Stromal cell of bone marrow (primary cell): ENCODE measurements at places on chromosomes 1 and 21.

DNA sequence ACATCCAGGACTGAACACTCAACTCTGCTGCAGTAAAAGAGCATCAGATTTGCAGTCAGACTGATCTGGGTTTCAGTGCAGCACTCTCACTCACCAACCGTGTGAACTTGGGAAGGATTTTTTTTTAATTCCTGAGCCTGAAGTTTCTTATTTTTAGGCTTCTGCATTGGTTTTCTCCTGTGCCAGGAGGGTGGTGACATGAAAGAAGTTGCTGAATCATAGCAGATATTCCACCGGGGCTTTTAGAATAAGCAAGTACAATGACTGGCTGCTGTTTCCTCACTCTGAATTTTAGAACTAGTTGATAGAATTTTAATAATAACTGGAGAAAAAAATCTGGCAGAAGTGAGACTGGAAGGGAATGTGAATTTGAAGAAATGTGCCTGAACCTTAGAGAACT is 11.6 kb downstream of the ADAM30 start:
- peak; percentile 75 for DNase-seq

DNA sequence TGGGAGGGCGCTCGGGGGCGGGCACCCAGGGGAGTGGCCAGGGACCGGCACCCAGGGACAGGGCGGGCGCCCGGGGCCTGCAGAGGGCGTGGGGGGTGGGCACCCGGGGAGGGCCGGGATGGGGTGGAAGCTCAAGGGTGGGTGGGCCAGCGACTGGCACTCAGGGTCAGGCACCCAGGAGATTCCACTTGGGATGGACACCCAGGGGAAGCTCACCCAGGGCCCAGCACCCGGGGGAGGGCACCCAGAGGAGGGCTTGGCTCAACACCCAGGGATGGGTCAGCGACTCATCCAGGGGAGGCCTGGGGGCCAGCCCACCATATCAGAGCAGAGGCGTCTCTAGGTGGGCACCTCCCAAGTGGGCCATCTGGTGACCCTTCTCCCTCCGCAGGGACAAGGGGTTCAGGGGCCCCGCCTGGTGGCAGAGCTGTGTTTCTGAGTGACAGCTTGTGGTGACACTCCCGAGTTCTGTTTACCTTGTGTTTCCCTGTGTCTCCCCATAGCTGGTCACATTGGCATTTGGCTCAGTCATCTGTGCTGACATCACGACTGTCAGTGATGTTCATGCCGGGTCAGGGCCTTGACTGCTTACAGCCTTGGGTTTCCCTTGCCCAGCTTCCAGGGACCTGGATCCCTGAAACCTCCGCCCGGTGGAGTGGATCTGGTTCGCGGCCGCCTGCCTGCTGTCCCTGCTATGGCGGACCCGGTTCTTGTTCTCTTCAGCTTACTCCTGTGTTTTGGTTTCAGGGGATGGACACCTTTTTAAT is 749 bp downstream of the IBA57 start:
- DNase-seq, result peak; percentile 70

DNA sequence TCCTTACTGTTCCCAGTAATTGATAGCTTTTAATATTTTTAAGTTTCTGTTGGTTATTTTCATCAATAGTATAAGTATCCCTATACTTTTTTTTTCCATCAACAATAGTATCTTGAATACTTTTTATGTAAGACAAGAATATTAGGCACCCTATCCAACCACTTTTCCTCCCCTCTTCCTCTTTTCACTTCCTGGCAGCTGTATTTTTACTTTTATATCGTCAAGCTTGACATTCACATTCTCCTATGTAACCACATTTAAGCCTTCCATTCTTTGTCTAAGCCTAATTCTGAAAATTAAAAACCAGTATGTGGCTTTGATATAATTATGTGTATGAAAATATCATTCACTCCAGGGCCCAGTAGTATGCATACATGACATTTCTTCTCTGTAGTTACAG is 9.3 kb downstream of the TMEM39B start:
- no peak for DNase-seq

DNA sequence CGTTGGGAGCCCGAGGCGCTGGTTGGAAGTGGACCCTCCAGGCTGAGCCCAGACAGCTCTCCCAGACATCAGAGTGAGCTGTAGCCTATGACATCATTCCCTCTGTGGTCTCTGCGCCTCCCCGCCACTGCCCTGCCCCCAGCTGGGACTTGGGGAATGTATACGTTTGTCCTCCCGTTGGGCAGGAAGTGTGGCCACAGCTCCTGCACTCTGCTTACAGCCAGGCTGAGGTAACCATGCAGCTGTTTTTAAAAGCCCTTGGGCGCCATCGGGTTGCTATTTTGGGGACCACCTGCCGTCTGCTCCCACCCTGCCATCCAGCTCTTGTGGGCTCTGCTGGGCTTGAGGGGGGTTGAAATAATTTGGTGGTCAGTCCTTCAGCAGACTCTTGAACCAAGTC is 7.8 kb downstream of the VASH2 start:
- DNase-seq, result no peak

- DNase-seq, result no peak
Observed at GRCh38 chr1:31913968-31914367, 24.2 kb downstream of the PTP4A2 start.

DNA sequence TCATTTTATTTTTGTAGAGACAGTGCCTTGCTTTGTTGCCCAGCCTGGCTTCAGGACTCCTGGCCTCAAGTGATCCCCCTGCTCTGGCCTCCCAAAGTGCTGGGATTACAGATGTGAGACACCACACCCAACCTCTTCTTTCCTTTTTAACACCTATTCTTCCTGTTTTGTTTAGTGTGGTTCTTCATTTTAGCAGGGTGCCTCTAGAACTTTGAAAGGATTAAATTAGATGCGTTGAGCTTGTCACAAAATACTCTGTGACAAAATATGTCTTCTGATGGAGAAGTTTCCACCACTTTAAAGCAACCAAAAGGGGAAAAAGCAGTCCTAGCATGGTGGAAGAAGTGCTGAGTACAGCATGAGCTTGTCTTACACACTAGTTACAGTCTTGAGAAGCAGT is 42.0 kb downstream of the CDC14A start:
- DNase-seq, result no peak

GRCh38 chr1:151541752-151542151 is 1.6 kb downstream of the TUFT1 start:
- DNase-seq, result no peak

DNA sequence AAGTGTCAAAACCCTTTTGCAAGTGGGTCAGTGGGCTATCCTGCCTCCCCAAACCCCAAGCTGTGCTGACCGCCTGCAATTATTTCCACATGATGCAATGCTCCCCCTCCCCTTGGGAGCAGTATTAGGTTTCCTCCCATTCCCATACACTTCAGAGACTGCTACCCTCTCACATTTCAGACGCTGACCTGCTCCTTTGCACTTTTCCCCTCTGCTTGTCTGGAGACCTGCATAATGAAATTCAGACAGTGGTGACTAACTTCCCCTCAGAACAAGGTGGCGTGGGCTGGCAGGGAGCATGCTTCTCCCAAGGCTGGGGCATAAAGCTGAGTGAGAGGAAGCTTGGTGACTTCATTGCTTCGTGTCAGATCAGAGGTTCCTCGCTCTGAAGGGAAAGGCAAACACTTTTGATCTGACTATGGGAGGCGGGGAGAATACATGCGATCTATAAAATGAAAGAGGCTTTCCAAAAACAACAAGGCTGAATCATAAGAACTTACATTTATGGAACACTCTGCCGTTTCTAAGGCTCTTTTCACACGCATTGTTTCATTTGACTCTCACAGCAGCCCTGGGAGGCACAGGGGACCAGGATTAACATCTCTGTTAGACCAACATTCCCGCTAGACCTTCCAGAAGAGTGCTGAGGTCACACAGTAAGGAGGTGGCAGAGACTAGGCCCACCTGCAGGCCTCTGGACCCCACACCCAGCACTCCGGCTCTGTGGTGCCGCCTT is 27.5 kb upstream of the ROR1 start:
- peak; percentile 84 for DNase-seq
